ENCODE measurements at places on chromosomes 1 and 21.

DNA sequence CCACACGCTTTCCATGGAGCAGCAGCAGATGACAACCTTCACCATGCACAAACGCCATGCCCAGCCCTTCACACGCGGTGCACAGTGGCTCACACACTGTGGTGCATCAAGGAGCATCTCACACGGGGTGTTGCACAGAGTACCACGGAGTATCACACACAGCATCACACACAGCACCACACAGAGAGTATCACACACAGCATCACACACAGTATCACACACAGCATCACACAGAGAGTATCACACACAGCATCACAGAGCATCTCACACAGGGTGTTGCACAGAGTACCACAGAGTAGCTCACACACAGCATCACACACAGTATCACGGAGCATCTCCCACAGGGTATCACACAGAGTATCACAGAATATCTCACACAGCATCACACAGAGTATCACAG lies 122.2 kb upstream of the RAB4A start:
- DNase-seq, result no peak

GRCh38 chr1:90713741-90714509 lies 3.2 kb downstream of the BARHL2 start:
- DNase-seq, result no peak

DNA sequence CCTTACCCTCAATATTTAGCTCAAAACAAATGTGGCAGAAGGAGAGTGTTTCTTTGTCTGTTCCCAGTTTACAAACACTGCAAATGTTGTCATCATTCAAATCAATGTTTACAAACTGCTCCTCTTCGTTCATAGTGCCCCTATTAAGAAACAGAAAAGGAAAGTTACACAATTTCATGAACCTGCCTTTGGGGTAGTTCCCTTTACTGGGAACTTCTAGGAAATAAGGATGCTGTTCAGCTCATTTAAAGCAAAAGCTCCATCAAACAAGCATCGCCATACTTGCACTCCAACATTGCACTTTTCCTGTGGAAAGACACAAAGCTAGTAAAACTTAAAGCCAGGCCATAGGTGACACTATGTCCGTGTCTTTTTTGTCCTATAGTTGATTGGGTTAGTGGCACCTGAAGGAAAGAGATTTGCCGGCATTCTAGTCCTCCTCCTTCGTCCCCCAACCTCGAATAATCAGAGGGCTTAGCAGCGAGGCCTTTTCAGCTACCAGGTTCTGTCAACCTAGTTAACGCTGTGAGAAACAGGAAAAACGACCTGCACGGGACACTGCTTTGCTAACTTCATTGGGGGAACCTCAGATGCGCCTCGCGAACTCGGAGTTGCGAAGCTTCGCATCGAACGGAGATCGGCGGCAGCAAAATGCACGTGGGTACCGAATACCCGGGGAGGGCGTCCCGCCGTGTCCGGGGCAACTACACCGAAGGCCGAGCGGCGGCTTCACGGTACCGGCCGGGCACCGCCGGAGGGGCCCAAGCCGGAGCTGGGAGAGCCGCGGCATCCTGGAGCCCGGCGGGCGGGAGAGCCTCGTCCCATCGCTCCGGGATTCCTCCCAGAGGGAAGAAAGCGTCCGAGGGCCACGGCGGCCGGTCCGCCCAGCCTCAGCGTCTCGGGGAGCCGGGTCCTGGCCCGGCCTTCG lies 706 bp downstream of the C21orf91 start:
- DNase-seq, result no peak

DNA sequence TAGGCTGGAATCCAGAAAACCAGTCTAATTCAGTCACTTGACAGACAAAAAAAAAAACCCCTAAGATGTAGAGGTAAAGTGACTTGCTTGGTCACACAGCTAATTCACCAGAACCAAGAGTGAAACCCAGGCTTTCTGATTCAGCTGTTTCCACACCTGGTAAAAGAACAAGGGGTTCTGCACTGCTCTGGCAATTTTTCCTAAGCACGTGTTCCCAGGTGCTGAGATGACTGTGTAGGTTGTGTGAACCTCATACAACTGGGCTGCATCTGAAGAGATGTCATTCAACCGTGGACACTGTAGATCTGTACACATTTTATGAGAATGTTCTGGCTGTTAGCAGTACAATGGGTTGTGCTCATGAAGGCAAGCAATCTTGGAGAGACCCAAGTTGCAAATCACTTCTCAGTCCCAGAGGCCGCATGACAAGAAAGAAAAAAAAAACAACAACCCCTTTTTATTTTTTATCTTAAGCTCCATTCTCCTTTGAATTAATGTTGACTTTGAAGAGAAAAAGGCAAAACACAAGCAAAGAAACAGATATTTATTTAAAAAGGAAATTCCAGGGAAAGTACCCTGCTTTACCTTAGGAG lies 95.4 kb downstream of the INTS7 start:
- DNase-seq, result peak; percentile 41

GRCh38 chr1:16927256-16927655 lies 5.5 kb downstream of the CROCC start:
- no peak for DNase-seq

DNA sequence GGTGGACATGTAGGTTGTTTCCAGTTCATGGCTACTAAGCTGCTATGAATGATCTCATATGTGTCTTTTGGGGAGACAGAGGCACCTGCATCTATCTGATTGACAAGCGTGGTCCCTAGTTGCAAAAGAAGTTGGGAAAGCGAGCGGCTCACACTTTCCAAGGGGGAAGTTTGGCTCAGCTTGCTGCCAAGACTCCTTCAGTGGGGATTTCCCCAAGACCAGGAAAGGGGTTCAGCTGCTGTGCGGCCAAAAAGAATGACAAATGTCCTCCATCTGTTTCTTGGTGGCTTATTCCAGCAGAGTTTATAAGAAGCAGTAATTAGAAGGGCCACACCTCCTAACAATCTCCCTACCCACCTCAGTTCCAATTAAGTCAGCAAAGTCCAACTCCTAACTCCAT lies 128.5 kb upstream of the GALNT2 start:
- no peak for DNase-seq

DNA sequence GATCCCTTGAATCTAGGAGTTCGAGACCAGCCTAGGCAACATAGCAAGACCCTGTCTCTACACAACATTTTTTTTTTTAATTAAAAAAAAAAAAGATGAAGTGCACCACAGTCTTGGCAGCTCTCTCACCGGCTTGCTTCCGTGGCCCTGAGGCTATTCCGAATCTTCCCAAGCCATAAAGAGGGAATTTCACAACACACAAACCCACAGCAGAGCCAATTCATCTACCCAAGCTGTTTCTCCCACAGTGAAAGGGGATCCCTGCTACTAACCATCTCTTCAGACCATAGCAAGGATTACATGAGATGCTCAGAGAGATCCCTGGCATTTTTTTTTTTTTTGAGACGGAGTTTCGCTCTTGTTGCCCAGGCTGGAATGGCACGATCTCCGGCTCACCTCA lies 8.3 kb upstream of the CHD5 start:
- DNase-seq, result no peak

GRCh38 chr1:207049974-207050391 lies 1.0 kb downstream of the YOD1 start:
- DNase-seq, result peak; percentile 54

DNA sequence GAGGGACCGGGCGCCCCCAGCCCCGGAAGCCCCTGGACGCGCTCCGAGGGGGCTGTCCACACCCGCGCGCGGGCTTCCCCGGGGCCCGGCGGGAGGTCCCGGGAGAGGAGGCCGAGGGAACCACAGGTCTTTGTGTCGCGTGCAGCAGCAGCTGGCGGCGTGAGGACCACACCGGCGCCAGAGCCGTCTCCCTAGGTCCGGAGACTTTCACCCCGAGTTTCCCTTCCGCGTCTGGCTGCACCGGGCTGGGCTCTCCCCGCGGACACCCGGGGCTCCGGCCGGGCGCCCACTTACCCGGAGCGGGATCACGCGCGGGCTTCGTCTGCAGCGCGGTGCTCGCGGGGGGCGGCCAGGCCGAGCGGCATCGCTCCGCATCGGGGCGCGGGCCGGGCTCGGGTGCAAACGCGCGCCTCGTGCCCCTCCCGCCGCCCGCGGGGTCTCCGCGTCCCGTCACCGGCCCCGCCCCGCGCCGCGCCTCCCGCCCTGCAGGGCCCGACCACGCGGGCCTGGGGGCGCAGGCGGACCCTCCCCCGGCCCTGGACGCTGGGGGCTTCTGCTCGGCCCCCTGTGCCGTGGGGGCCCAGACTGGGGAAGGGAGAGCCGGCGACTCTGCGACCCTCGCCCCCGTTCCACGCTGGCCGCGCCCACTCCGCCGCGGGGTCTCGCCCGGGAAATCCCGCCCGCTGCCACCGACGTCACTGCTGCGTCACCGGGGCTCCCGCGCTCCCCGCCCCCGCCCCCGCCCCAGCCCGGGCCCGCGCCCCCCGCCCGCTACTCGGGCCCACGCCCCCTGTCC lies at the start of gene GNG4:
Gene GNG4, minus strand, starts transcription at position 417 of the 796 bp plus-strand sequence. CDS start 65,946 bp downstream, outside the sequence.
- no peak for DNase-seq

DNA sequence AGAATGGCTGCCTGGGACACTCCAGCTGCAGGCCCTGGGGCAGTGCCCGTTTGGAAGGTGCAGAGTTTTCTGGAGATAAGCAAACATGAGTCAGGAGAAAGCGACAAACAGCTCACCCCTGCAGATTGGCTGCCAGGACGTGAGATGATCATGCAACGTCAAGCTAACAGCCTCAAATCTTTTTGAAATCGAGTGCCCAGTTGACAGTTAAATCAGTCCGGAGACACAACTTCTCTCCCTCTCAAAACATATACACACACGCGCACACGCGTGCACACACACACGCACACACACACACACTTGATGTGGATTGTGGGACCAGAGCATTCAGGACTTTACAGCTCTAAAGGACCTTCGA lies 49.4 kb downstream of the TENT5C start:
- no peak for DNase-seq

GRCh38 chr1:119298687-119299303 lies 69.8 kb upstream of the HAO2 start:
- DNase-seq, result no peak

DNA sequence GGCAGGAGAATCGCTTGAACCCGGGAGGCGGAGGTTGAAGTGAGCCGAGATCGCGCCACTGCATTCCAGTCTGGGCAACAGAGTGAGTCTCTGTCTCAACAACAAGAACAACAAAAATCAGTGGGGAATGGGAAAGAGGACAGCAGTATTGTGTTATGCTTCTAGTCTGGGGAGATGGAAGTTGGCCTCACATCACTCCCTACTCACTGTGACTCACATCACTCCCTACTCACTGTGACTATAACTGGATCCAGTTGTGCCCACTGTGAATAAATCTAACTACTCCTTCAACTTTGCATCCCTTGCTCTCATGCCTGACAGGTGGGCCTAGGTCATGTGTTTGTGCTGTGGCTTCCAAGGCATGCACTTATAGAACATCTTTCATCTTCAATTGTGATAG lies 285.4 kb upstream of the USP24 start:
- DNase-seq, result no peak

- DNase-seq, result no peak
These were observed 196.7 kb upstream of the GALNT2 start for GRCh38 chr1:229870381-229870780.

DNA sequence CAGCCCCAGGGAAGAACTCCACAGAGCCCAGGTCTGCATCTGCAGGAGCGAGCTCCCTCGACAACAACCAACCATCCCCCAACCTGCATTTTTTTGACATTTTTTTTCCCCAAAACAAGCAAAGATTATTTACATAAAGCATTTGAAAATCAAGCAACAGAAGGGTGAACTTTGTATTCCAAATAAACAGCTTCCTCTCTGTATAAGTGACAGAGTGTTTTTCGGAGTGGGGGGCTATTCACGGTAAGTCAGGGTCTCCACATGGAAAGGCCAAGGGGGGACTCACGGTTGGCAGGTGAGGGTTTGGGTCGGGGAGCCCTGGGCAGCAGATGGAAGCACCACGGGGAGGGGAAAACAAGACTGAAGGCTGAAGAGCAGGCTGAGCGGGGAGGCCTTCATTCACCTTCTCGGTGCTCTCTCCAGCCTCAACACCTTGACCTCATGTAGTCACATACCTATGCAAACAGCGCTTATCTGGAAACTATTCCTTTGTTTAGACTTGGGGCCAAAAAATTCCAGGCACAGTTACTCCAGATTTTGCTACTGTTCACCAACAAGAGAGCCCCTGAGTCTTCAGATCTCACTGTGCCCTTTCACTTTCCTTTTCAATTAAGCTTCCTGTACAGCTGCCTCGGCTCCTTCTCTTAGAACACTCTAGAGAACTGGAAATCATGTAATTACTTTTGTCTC lies 27.6 kb downstream of the C2CD2 start:
- DNase-seq, result no peak

GRCh38 chr1:198162091-198162767 lies 5.4 kb downstream of the NEK7 start:
- DNase-seq, result no peak

DNA sequence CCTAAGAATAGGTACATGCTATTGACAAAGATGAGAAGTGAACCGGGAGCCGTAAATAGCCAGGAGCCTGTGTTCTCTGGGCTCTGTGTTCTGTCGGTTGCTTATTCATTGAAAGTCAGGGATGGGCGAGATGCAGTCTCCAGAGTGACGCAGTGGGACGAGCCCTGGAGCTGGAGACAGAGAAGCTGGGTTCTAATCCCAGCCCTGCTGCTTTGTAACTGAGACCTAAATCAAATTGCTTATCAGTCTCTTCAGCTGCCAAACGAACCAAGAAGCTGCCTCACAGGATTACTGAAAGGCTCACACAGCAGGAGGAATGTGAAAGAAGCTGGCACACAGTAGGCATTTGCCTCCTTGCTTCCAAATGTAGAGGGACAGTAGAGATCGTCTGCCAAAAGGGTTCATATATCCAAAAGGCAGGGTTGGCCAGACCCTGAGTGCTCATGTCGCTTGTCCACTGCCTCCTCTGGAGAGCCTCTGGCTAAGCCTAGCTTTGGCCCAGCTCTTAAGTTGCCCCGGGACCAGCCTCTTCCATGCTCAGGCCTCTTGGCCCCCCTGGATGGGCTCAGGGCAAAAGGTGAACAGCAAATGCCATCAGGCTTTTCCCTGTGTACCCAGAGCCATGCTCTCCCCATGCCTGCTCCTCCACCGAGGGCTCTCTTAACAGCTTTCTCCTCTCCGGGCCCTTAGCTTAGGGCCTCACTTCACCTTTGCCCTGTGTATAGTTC lies 134.2 kb upstream of the IPO9 start:
- DNase-seq, result no peak

DNA sequence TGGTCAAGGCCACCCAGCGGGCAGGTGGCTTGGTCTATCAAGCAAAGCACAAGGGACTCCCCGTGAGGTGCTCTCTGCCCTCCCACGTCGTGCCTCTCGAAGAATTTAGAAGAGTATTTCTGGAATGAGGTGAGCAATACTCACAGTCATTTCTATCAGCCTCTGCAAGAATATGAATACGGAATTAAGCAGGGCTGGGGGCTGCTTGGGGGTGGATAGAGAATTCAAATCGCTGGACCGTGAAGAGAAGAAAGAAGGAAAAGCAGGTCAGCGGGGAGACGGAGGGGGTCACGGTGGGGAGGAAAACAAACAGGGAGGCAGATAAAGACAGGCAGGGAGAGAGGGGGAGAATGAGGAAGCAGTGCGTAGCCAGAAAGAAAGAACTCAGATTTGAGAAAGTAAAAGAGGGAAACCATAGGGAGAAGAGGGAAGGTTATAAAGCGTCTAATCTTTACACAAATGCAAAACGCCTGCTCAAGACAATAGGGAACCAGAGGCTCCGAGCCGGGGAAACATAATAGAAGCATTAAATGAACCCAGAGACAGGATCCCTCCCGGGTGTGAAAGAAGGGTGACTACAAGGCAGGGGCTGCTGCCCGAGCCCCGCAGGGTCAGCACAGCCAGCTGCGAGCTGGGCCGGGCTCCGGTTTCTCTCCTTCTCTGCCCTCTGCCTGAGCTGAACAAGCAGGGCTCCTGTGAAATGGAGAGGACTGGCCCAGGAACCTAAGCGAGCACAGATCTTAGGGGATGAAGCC lies 2.1 kb upstream of the EDN2 start:
- DNase-seq, result no peak
